Activated naive CD8-positive, alpha-beta T cell treated with anti-CD3 and anti-CD28 coated beads, Interleukin-2, amount 50 U/mL, for 24 hours (primary cell): ENCODE measurements at places on chromosomes 13 and 19.

DNA sequence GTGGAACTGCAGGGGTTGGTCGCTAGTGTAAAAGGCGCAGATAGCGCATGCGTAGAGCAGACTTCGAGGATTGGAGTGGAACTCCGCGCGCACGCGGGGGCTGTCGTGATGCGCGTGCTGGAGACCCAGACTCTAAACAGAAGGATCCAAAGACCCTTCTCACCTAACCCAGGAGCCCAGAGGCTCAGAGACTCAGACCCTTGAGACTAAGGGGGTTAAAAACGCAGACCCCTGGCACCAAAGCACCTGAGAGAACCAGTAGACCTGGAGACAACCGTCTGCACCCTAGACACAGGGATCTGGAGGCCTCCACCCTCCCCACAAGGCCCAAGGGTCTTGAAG is 567 bp upstream of the CTU1 start:
- no peak for DNase-seq

- DNase-seq = no peak
Measured at GRCh38 chr19:16197188-16197621, 506 bp upstream of the AP1M1 start.

DNA sequence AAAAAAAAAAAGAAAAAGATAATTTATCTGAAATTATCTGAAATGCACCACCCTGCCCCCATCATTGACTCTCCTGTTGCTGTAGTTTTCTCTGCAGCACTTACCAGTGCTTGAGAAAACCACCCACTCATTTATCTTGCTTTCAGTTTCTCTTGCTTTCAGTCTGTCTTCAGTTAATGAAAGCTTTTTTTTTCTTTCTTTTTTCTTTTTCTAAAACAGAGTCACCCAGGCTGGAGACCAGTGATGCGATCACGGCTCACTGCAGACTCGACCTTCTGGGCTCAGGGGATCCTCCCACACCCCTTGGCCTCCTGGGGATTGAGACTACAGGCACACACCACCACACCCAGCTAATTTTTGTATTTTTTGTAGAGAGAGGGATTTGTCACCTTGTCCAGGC is 4.3 kb upstream of the ACP5 start:
- peak; percentile 62 for DNase-seq

GRCh38 chr19:28943651-28944050 is 269.3 kb downstream of the UQCRFS1 start:
- DNase-seq = no peak

DNA sequence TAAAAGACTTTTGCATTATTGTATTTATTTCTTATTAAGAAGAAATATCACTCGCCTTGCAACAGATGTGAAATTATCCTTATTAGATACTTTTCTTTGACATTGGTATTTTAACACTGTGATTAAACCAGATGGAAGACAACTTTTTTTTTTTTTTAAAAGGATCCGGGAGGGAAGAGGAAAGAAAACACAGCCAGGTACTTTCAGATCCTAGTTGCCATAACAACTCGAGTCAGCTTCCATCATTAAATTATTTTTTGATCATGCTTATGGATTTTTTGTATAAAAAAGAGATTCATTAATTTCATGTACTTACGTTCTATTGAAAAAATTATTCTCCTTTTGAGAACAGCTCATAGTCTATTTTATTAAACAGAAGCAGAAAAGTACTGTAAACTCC is 515.7 kb downstream of the TBC1D4 start:
- no peak for DNase-seq

GRCh38 chr19:5123646-5124045 is 154.7 kb downstream of the KDM4B start:
- DNase-seq = no peak

- DNase-seq = no peak
Measured at GRCh38 chr19:29681422-29682235, 16.4 kb downstream of the PLEKHF1 start.

DNA sequence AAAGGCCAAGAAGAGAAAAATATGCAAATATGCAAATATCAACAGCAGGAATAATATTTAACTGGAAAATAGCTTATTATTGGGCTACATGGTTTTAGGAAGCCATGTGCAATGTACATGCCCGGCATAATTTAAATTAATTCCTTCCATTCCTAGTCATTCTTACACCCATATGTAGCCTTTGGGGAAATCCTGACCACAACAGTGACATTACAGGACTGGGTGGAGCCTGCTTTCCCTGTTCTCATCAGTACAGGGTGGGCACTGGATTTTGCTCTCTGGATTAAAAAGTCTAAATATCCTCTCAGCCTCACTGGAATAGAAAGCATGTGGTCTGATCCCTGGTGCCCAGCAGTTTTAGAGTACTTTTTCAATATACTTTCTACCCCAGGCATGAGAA is 198.2 kb downstream of the DNAJC15 start:
- DNase-seq = no peak

GRCh38 chr19:51417107-51417809 is at the start of gene SIGLEC10:
SIGLEC10 (minus strand) TSS chr19:51417642; CDS start chr19:51417581, 61 bp downstream.
- DNase-seq = peak; percentile 60

DNA sequence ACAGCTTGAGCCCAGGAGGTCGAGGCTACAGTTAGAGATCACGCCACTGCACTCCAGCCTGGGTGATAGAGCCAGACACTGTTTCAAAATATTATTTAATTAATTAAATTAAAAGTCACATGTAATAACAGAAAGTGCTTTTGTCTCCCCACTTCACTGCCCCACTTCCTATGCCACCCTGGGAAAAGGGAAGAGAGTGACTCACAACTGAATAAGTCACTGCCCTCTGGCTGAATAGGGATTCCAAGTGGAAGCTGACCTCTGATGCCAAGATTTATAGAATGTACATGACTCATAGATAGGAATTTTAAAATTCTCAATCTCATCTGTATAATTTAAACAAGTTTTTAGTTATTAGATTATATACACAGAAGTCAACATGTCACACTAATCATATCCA is 22.2 kb upstream of the ERVV-1 start:
- DNase-seq = no peak

- DNase-seq = no peak
Measured at GRCh38 chr13:99629641-99630040, 128.4 kb downstream of the TM9SF2 start.

- no peak for DNase-seq
Measured at GRCh38 chr13:100809129-100809390, 134.5 kb upstream of the TMTC4 start.

- DNase-seq = no peak
Measured at GRCh38 chr13:73938372-73939070, 195.7 kb downstream of the KLF12 start.

DNA sequence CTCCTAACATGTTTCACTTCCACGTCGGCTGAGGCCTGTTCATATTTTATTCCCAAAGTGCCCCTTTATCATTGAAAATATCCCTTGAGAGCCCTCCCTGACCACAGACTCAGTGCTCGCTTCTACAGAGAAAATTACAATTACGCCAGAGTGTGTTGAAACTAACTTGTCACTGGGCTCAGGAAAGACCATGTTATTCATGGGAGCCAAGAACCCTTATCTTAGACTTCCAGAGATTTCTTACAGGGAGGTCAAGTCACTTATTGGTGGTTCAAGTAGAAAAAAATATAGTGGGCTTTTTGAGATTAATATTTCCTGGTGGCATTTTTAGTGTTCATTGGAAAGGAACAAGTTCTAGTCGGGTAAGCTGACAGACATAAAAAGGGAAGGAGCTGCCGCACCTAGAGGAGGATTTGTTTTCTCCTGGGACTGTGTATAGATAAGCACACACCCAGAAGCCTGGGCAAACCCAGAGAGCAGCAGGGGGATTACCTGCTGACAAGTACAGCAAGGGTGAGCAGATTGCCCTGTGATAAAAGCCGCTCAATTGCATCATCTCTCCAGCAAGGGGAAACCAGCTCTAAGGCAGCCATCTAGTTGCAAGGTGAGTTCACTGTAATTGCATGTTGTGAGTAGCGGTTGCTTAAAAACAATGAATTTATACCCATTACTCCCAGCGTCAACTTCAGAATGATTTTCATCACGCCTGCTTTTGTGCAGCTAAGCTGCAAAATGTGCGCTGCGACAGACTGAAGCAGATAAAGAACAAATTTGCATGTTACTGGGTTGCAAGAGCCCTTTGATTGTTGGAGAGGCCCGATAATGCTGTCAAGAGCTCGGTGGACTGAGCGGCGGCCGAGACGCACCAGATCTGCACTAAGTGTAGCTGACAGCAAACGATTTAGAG is 46.2 kb downstream of the DCT start:
- peak; percentile 28 for DNase-seq

GRCh38 chr13:36090592-36090991 is 40.6 kb downstream of the DCLK1 start:
- DNase-seq = no peak

DNA sequence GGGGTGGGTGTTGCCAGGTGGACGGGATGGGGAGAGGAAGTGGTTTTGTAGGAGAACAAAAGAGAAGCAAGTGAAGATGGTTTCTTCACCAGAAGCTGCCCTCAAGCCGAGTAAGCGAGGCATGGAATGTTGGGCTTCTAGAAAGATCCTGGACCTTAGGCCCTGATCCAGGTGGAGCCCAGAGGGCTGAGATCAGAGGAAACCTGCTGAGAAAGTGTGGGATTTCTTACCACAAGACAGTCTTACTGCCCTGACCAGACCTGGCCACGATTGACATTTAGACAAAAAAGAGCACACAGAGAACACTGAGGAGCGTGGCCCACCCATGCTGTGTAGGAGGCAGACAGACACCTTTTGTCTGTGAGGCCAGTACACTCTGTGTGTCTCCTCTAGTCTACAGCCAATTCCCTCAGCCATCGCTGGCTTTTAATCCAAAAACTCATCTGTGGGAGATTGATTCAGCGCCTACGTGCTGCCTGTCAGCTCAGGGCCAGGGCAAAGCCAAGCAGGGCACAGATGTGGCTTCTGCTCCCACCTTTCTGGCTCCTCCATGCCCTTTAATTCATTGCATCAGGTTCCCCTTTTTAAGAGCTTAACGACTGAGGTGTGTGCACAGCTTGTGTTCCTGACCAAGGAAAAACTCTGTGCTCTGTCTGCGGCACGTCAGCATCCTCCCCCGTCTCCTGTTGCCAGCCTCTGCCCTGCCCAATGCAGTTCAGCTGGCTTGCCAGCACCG is 123.3 kb downstream of the AKAP11 start:
- peak; percentile 54 for DNase-seq

GRCh38 chr19:18842166-18842565 is 10.4 kb downstream of the UPF1 start:
- no peak for DNase-seq

GRCh38 chr13:112222971-112223370 is 153.2 kb upstream of the SPACA7 start:
- DNase-seq = no peak

GRCh38 chr19:28489776-28490175 is 723.2 kb downstream of the UQCRFS1 start:
- no peak for DNase-seq
